Activated CD8-positive, alpha-beta memory T cell treated with anti-CD3 and anti-CD28 coated beads, Interleukin-2, amount 10 ng/mL, durations not matched to agents 7 days and 5 days (primary cell): ENCODE measurements at places on chromosomes 13 and 19. TPM values are rescaled to one million over a fixed set of nuclear protein-coding genes. Genes with fewer than 3 reads are reported as not detected.

- no peak for DNase-seq
Observed at GRCh38 chr19:3482507-3483225, 575 bp downstream of the SMIM44 start.

- DNase-seq = no peak
Observed at GRCh38 chr19:31513841-31514240, 164.6 kb upstream of the TSHZ3 start.

- no peak for DNase-seq
Observed at GRCh38 chr19:47660435-47660832, 51.5 kb downstream of the BICRA start.

Gene THSD8
- 27.9 TPM for total RNA-seq

DNA sequence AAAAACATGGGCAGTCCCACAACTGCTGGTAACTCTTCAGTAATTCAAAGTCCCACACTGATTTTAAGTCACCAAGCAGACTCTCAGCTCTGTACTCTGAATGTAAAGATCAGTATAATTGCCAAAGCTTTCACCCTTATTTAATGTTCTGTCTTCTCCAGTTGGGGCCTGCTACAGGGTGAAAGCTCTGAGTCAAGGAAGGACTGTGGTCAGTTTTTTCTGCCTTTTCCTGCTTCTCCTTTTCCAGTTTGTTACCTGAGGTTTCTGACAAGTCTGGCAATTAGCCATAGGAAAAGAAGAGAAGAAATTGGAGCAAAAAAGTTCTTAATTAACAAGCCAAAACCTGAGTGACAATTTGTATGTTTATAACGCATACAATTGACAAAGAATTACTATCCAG lies 279.3 kb downstream of the RBM26 start:
- DNase-seq = no peak

Gene TMEM38A
- total RNA-seq = 0.87 TPM

Gene CEACAM7
- total RNA-seq = not detected

DNA sequence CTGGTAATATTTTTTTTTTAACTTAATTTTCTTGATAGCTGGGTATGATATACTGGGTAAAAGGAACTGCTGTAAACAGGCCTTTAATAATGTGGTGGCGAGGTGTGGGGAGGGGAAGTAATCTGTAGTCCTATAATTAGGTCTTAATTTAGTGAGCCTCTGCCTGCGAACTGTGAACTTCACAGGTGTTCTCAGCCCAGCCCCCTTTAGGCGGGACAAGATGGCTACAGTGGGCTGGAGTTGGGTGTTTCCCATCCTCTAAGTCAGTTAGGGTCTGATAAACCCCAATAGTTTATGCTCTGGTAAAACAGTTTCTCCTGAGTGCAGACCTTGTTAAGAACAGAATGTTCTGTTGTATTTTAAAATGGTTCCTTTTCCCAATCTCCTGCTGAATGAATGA lies 97.6 kb upstream of the SERP2 start:
- DNase-seq = no peak

Gene LILRB4
- not detected for total RNA-seq

Gene CEP89
- 17.9 TPM for total RNA-seq

Gene TSPAN16
- not detected for total RNA-seq

Gene RFPL4A
- not detected for total RNA-seq

GRCh38 chr13:60620611-60621395 lies 223.8 kb downstream of the TDRD3 start:
- DNase-seq = no peak

DNA sequence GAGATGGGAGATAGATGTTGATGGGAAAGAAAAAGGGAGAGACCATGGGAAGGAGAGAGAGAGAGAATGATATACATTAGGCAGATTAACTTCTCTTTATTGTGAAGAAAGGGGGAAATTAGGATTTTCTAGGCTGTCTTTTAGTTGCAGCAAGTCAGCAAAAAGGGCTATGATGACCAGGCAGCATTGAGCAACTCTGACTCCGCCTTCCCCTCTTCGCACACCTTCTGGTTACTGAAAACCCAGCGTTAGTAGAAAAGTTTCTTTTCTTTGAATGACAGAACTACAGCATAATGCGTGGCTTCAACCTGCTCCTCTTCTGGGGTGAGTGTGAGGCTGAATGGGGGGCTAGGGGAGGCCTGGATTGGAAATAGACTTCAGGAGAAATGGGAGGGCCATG lies at the start of gene ADGRE1:
Gene ADGRE1 (plus strand): TSS at position 264 of the 400 bp plus-strand sequence. CDS start 30 bp downstream, at position 294.
- DNase-seq = no peak

DNA sequence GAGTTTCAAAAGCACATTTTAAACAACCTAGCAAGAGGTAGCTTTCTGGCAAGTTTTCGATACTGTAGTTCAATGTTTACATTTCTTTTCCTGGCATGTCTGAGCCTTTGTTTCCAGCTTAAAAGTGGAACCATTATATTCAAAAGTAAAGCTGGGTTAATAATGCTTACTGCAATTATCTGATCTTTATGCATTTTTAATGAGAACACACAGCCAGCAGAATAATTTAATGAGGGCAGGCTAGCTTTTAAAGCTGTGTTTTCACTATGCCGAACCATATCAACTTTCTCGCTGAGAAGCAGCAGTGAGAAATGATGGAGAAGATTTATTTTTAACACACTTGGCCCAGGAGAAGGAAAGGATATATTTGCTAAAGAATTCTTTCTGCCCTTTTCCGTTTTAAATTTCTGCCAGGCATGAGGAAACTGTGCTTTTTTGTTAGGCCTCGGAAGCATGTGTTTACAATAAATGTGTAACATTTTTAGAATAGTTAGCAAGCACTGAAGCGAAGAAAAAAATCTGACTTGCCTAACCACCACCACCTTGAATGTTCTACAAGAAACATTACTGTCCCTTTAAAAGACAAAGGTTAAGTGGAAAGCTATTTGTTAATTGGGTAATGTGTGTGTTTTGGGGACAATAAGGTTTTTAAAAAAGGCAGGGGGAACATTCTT lies 1.0 kb downstream of the MBNL2 start:
- DNase-seq = no peak

GRCh38 chr19:47074621-47075020 lies 26.2 kb upstream of the TMEM160 start:
- DNase-seq = no peak

Gene MEF2B
- 7.2 TPM for total RNA-seq

DNA sequence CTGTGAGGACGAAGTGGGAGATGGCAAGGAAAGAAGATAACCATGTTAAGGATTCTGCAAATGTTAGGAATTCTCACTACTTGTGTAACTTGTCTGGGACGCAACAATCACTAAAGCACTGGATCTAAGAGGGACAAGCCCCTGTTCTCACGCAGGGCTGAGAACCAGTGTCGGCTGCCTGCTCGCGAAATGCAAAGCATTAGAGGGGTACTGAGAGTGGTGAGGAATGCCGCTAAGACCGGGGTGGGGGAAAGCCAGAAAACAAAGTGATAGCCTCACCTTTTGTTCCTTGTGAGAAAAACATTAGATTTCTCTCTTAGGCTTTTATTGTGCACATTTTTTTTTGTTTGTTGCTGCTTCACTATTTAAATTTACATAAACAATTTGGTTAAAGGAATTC lies 241.9 kb downstream of the ABCC4 start:
- no peak for DNase-seq

Gene ZNF626
- 8.1 TPM for total RNA-seq

Gene LGALS4
- total RNA-seq = 2.4 TPM

DNA sequence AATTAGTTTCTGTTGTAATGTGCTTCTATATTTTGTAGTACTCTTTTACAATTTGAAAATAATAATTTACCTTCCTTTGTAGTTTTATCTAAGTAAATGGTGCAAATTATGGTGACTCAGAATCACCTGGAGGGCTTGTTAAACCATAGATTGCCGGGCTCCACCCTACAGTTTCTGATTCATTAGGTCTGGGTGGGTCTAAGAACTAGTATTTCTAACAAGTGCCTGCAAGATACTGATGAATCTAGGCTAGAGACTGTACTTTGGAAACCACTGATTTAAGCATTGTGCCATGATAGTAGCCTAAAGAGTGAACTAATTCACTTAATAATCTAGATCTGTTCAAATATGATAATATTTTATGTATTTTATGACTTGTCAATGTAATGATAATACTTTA lies 437.4 kb upstream of the SPRY2 start:
- no peak for DNase-seq

- DNase-seq = no peak
Observed at GRCh38 chr13:103289681-103290080, 223.5 kb upstream of the SLC10A2 start.

Gene PALM3
- total RNA-seq = not detected

DNA sequence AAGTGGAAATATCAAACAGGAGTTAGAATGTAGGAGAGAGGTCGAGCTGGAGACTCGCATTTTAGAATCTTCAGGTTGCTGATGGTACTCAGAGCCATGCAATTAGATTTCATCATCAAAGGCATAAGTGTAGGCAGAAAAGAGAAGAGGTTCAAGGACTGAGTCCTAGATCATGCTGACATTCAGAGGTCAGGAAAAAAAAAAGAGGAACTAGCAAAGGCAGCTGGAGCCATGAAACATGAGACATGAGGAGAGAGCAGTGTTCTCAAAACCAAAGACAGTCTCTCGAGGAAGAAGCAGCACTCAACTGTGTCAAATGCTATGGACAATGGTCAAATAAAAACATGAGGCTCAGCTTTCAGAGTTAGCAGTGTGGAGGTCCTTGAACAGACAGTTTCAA lies 12.4 kb upstream of the TPP2 start:
- DNase-seq = no peak

DNA sequence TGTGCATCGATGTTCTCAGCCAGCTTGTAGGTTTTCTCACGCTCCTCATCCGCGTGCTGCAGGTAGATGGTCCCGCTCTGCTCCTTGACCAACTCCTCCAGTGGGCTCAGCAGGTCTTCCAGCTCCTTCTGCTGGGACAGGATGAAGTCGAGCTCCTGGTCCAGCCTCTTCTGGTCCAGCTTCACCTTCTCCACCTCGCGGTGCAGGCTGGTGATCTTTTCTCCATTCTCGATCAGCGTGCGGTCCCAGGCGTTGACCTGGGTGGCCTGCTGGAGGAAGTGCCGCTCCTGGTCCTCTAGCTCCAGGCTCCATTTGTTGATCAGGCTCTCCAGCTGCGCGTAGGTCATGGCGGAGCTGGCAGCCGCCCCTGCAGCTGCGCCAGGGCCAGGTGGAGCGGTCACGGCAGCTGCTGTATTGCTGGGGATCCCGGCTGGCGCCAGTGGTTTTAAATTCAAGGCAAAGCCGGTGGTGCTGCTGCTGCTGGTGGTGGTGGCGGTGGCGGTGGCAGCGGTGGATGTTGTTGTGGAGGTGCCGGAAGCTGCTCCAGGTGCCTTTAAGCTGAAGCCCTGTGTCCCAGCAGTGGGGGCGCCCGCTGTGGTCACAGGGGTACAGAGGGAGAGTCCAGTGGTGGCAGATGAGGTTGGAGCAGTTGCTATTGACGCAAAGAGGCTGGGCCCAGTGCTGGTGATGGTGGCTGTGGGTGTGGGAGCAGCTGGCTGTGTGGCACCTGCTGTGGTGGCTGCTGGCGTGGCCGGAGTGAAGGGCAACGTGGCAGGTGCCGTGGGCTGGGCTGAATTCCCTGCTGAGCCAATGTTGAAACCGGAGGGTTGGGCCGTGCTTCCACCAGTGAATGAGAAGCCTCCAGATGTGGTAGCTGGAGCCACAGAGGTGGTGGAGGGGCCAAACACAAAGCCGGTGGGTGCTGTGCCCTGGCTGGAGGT lies 12.1 kb upstream of the IL4I1 start:
- DNase-seq = no peak

Gene MATK
- 30.8 TPM for total RNA-seq

GRCh38 chr13:84208246-84208910 lies 326.1 kb upstream of the SLITRK1 start:
- no peak for DNase-seq

- DNase-seq = no peak
Observed at GRCh38 chr13:28618230-28618994, 40.5 kb upstream of the POMP start.

Gene LILRA6
- total RNA-seq = not detected

DNA sequence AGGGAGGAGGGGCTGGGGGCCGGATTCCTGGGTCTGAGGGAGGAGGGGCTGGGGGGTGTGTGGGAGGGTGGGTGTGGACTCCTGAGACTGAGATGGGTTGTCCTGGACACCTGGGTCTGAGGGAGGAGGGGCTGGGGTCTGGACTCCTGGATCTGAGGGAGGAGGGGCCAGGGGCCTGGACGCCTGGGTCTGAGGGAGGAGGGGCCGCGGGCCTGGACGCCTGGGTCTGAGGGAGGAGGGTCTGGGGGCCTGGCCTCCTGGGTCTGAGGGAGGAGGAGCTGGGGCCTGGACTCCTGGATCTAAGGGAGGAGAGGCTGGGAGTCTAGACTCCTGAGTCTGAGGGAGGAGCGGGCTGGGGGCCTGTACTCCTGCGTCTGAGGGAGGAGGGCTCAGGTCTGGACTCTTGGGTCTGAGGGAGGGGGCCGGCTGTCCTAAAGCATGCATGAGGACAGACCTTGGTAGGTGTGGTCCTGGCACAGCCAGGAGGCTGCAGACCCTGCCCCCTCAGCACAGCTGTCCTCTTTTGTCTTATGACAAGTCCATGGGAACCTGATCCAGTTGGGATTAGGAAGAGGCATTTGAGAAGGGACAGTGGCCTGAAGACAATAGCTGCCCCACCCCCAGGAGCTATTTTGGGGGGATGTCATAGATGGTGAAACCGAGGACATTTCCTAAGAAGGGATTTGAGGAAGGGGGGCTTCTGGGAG lies 1.3 kb downstream of the TNNT1 start:
- DNase-seq = no peak

Gene PRTN3
- total RNA-seq = not detected

DNA sequence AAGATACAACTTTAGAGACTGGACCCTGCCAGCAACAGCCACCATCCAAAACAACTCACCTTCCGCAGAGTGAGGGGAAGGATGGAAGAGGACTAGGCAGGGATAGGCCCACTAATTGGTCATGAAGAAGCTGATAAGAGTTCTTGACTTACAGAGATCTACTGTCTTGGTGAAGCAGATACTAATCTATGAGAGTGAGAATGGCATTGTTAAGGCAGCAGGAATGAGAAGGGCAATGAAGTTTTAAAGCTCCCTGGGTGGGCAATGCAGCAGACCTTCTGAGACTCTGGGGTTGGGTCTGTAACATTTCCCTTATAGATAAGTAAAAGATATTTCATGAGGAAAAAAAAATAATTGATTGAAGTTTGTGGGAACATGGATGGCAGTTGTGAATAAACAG lies 63.7 kb downstream of the KLF12 start:
- DNase-seq = no peak

GRCh38 chr19:17775245-17775927 lies 19.6 kb upstream of the B3GNT3 start:
- peak; percentile 59 for DNase-seq

DNA sequence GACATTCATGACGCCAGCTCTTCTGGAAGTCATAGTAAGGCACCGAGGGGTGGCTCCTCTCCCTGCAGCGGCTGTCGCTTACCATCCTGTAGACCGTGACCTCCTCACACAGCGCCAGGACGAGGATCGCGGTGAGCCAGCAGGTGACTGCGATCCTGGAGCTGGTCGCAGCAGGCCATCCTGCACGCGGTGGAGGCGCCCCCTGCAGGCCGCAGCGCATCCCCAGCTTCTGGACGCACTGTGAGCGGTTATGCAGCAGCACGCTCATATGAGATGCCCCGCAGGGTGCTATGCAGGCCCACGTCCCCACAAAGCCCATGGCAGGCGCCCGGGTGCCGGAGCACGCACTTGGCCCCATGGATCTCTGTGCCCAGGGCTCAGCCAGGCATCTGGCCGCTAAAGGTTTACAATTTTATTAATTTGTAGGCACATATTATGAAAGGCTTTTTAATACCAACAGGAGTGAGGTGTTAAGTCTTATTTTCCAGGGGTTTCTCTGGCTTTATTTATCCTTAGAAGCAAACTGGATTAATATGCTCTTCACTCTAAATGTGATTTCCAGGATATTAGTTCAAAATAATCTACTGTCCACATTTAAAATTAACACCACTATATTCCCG lies 35.6 kb upstream of the PSPC1 start:
- peak; percentile 42 for DNase-seq

- DNase-seq = no peak
Observed at GRCh38 chr13:24648983-24649687, 31.1 kb upstream of the ATP12A start.

Gene BEST2
- total RNA-seq = not detected
